Osteocyte (in vitro differentiated cells): ENCODE measurements at places on chromosomes 13 and 19.
A peak's percentile ranks its signal among the peaks of the same experiment; 100 is the strongest.

GRCh38 chr19:18496167-18496979 lies 25.5 kb downstream of the ELL start:
- DNase-seq = no peak

- DNase-seq = no peak
Measured at GRCh38 chr13:108760129-108760528, 130.7 kb downstream of the MYO16 start.

DNA sequence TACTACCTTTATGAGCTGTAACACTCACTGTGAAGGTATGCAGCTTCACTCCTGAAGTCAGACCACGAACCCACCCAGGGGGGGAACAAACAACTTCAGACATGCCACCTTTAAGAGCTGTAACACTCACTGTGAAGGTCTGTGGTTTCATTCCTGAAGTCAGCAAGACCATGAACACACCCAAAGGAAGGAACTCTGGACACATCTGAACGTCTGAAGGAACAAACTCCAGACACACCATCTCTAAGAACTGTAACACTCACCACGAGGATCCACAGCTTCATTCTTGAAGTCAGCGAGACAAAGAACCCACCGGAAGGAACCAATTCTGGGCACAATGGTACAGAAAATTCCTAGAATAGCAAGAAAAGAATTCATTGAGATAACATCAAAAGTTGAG lies 1796.5 kb upstream of the MIR17HG start:
- no peak for DNase-seq

DNA sequence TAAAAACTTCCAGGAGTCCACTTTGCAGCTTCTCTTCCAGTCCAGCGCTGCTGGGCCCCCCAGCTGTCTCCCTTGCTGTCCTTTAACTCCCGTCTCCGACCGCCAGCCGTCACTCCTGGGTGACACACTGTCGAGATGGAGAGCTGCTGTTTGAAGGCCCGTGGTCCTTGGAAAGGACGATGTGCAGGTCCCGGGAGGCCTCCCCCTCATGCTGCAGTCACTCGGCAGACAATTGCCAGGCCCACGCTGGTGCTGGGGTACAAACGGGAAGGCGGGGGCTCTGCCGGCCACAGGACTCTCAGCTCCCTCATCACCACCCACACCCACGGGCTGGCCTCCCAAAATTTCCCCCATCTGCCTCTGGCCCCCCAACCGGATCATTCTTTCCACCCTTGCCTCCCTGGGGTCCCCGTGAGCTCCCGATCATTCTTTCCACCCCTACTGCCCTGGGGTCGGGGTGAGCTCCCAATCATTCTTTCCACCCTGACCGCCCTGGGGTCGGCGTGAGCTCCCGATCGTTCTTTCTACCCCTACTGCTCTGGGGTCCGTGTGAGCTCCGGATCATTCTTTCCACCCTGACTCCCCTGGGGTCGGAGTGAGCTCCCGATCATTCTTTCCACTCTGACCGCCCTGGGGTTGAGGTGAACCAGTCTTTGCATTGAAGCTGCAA lies 16.0 kb upstream of the ZNF554 start:
- DNase-seq = no peak

DNA sequence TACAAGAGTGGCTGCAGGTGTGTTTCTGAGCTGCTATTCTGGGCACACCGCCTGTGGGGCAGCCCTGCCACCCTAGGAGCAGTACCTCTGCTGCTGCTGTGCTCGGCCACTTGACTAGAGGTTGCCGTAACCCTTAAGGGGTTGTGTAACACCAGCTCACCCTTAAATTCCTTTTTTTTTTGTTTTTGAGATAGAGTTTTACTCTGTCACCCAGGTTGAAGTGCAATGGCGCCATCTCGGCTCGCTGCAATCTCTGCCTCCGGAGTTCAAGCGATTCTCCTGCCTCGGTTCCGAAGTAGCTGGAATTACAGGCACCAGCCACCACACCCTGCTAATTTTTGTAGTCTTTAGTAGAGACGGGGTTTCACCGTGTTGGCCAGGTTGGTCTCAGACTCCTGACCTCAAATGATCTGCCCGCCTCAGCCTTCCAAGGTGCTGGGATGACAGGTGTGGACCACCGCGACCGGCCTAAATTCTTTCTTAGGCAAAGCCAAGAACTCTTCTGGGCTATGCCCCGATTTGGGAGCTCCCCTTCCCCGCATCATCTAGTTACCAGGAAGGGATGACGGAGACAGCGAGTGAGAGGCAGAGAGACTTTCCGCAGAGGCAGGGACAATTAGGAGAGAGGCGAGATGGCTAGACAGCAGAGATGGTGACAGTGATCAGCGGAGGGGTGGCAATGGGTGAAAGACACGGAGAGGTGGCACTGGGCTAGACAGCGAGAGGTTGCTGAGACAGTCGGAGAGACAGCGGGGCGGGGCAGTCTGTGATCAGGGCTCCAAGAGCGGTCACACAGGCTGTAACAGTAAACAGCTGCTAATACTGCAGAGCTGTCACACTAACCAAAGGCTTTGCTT lies 4.4 kb upstream of the LILRA5 start:
- DNase-seq = no peak

DNA sequence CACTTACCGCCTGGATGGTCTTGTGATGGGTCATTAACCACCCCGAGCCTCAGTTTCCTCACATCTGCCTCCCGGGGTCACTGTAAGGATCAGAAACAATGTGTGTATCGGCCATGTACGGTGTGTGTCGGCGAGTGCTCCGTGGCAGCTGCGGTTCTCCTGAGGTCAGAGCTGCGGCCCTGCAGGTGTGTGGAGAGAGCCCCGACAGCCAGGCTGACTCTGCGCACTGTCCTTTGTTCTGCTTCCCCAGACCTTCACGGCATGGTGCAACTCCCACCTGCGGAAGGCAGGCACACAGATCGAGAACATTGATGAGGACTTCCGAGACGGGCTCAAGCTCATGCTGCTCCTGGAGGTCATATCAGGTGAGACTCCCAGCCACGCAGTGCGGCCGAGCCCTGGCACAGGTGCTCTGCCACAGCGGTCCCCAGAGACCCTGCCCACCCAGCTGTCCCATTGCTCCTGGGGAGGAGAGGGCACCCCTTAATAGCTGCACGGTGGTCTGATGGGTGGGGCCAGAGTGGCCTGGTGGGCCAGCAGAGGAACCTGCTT lies 43.8 kb downstream of the CAPN12 start:
- no peak for DNase-seq

DNA sequence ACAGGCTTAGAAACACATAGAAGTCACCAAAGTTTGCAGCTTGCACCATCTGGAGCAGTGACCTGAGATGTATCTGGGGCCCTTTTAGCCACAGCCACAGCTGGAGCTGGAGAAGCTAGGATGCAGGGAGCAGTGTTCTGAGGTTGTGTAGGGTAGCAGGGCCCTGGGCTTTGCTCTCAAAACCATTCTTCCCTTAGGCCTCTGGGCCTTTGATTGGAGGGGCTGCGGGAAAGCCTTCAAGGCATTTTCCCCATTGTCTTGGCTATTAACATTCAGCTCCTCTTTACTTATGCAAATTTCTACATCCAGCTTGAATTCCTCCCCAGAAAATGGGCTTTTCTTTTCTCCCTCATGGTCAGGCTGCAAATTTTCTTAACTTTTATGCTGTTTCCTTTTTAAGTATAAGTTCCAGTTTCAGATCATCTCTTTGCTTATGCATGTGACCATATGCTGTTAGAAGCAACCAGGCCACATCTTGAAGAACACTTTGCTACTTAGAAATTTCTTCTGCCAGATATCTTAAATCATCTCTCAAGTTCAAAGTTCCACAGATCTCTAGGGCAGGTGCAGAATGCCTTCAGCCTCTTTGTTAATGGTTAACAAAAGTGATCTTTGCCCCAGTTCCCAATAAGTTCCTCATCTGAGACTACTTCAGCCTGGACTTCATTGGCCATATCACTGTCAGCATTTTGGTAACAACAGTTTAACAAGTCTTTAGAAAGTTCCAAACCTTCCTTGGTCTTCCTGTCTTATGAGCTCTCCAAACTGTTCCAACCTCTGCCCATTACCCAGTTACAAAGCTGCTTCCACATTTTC lies 48.5 kb downstream of the NBEA start:
- no peak for DNase-seq

GRCh38 chr19:16368385-16369305 lies 44.0 kb downstream of the KLF2 start:
- no peak for DNase-seq

DNA sequence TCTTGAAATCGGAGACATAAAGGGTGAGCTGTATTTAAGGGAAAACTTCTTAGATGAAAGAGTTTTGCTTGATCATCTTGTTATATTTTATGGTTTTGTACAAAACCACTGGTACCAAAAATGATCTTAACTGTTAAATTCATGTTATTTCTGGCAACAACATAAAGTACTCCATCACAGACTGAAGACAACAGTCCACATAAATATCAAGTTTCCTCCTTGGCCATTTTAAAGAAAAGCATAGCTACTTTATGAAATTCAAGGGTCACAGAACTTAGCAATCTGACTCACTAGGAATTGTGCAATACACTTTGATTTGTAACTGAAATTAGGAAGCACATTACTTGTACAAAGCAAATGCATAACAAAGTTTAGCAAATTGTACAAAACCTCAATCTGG lies 66.3 kb downstream of the TBC1D4 start:
- no peak for DNase-seq

- no peak for DNase-seq
Measured at GRCh38 chr13:41117869-41118268, 14.7 kb downstream of the KBTBD6 start.

- DNase-seq = no peak
Measured at GRCh38 chr13:111604097-111604496, 283.7 kb downstream of the TEX29 start.

DNA sequence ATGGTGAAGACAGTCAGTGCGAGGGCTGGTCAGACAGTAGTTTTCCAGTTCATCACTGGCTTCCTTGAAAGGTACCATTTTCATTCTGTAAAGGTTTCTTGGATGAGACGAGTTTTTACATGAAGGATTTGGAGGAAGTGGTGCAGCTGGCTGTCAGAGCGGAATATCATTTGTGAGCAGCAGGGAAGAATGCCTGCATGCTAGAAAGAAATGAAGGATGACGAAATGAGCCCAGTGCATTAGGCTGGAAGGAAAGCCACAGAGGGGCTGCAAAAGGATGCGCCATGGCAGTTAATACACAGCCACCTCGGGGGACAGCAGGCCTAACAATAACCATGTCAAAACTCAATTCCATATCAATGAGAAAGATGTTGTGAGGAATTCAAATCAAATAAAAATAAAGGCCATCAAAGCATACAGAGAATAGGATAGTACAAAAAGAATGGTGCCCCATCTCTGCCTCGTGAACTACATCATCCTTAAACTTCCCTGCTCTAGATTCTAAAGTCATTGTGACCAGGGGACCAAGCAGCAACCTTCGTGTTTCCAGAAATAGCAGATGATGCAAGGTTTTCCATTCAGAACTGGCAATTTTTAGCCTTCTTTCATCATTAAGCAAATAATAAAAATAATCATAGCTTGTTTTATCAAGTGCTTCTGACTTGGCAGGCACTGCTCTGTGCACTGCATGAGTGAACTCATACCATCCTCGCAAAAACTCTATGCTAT lies 504.2 kb downstream of the RFC3 start:
- no peak for DNase-seq

DNA sequence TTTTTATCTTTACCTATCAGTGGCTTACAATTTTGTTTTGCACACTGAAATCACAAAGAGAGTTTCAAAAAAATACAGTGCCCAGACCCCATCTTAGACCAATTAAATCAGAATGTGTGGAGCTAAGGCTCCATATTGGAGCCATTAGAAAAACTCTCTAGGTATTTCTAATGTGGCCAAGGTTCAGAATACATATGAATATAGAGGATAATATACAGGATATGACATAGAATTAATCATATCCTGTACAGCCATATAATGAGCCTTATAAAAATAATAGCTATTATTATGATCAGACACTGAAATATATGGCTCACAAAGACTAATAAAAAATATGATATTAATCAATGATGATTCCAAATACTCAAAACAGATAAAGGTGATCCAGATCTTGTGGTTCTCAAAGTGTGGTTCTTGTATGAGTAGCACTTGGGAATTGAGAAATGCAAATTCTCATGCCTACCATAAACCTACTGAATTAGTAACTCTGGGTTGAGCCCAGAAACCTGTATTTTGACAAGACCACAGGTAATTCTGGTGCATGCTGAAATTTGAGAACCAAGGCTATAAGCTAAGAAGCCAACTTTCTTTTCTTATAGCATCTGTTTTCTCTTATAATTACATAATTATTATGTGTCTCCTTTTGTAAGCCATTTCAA lies 408.0 kb downstream of the DIAPH3 start:
- DNase-seq = no peak

GRCh38 chr19:51110666-51110971 lies 2.4 kb upstream of the CTU1 start:
- no peak for DNase-seq

- DNase-seq = no peak
Measured at GRCh38 chr13:29676535-29676934, 81.0 kb upstream of the SLC7A1 start.

DNA sequence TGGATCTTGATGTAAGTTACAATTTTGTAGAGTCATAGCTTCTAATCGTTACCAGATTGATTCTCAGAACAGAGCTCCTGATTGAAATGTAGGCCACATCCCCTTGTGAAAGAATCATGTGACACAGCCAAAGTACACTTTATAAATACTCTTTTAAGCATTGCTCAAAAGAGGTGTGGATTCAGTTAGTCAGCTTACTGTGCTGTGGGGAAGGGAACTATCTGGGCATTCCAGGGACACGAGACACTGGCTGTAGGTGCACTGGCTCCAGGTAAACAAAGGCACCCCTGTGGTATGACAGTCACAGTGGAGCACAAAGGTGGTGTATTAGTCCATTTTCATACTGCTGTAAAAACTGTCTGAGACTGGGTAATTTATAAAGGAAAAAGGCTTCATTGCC lies 222.8 kb downstream of the LIG4 start:
- DNase-seq = no peak

GRCh38 chr19:10729411-10729810 lies 11.5 kb downstream of the DNM2 start:
- DNase-seq = no peak

- no peak for DNase-seq
Measured at GRCh38 chr13:44843403-44843802, 145.9 kb downstream of the NUFIP1 start.

- no peak for DNase-seq
Measured at GRCh38 chr19:13864046-13864666, 12.8 kb upstream of the NANOS3 start.

DNA sequence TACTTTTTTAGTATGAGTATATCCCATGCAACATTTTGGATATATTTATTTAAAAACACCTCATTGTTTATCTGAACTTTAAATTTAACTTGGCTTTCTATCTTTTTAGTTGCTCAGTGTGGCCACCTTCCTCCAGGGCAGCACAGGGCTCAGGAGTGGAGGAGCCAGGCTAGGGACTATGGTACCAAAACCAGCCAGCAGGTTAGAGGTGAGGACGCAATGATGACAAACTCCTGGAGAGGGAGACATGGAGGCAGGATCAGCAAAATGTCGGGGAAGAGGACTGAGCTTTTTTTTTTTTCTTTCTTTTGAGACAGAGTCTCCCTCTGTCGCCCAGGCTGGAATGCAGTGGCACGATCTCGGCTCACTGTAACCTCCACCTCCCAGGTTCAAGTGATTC lies 29.6 kb upstream of the CALM3 start:
- peak; percentile 71 for DNase-seq

- no peak for DNase-seq
Measured at GRCh38 chr13:47299304-47299703, 402.5 kb upstream of the HTR2A start.

GRCh38 chr19:40214936-40215335 lies 3.2 kb downstream of the TTC9B start:
- no peak for DNase-seq

- DNase-seq = no peak
Measured at GRCh38 chr19:55689411-55690108, 14.5 kb downstream of the EPN1 start.

GRCh38 chr19:49672131-49672919 lies 4.7 kb upstream of the PRMT1 start:
- peak; percentile 94 for DNase-seq

GRCh38 chr13:99322297-99323103 lies 15.3 kb upstream of the GPR183 start:
- DNase-seq = no peak
